ENCODE measurements at places on chromosomes 6 and 20. TPM values are rescaled to one million over a fixed set of nuclear protein-coding genes. Genes with fewer than 3 reads are reported as not detected.

Gene MAPK13
- polyA plus RNA-seq: 2.3 TPM

Gene SPATA25
- 2.9 TPM for polyA plus RNA-seq

GRCh38 chr20:46883892-46884291, 10.8 kb upstream of the EYA2 start:
- no peak for DNase-seq

- DNase-seq: no peak
Observed at GRCh38 chr20:43530321-43531090, 23.0 kb downstream of the L3MBTL1 start.

Gene SAMD5
- not detected for polyA plus RNA-seq

DNA sequence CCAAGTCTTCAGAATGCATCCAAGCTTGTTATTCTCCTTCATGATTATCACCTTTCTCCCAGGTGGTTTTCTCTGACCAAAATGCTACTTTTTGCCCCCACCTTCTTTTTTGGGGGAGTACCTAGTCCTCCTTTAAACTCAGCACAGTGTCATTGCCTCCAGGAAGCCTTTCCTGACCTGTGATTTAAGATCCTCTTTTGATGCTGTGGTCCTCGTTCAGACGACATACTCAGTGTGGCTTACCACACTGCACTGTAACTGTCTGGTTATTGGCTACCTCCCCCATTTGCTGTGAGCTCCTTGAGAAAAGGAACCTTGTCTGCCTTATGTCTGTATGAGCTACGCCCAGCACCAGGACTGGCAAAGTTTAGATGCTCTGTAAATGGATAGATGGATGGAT, 14.6 kb downstream of the SAYSD1 start:
- DNase-seq: no peak
